ENCODE measurements at places on chromosomes 5 and 9.
A peak's percentile ranks its signal among the peaks of the same experiment; 100 is the strongest.

DNA sequence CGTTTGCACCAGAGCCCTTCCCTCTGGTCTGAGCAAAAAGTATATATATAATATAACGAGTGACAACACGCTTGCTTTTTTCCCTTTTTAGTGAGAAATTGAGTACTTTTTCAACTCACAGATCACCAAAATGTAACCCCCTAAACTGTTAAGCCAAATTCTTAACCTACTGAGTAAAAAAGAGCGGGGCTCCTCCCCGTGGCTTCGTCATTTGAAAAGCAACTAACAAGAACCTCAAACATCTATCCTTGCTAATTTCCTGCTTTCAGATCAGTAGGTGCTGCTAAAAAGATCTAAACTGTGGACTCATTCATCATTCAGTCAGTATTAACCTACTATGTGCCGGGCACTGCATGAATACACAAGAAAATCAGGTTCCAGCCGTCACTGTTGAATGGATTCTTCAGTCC lies 1.0 kb upstream of the PTBP3 start:
- no peak for DNase-seq

- no peak for DNase-seq
Measured at GRCh38 chr5:167375125-167375524, 916.3 kb upstream of the WWC1 start.

GRCh38 chr9:12760758-12761157 lies 14.1 kb upstream of the LURAP1L start:
- DNase-seq = no peak

DNA sequence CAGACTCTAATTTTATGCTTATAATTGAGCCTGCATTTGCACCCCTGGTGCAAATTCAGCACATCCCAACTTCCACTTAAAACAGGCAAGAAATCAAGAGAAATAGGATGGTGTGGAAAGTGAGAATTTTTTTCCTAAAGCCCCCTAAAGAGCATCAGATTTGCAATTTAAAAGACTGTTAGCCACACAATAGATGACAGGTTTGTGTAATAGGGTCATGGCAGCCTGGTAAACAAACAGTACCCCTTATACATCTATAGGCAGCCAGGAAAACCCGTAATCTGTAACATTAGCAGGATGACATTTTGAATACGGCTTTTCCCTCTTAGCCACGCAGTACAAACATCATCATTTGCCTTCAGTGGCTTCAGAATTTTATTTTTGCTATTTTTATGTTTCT lies 17.2 kb downstream of the EBF1 start:
- DNase-seq = no peak

DNA sequence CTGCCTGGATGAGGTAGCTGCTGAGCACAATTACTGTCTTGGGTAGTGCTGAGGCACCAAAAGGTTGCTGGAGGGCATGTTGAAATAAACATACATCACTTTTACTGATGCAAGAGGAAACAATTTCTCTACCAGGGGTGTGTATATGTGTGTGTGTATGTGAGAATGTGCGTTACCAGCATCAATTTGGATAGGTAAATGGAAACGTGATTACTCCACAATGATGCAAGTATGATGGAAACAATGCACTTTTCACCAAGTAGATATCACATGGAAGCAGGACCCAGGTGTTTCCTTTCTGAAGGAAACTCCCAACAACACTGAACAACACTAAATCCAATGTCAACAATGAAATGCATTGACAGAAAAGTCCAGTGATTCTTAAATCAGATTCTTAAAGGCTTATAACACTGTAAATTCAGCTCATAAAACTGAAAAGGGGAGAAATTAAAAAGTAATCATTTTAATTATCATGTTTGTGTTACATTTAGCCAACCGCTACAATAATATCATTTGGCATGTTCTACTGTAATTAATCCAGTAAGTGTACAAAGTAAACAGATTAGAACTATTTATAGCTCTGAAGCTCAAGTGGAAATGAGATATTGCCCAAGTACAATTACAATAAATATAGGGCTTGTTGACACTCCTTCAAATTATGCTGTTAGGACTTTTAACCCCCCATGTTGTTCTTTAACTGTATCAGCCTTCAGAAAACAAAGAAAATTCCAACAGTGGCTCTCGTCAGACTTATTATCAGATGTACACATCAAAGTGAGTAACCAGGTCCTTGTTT lies 25.3 kb downstream of the YIPF5 start:
- no peak for DNase-seq

DNA sequence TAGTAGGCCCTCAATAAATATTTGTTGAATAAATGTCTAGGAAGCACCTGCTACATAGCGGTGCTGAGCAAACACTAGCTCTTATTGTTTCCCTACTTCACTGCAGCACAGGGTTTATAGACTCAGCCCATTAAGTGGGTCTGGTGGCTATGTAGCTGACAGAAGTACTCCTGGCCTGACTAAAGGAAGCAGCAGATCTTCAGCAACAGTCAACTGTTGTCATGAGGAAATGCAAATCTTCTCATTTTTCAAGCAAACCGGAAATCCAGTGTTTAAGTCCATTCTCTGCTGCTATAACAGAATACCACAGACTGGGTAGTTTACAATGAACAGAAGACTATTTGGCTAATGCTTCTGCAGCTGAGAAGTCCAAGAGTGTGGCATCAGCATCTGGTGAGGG lies 2.8 kb upstream of the TEX10 start:
- no peak for DNase-seq

DNA sequence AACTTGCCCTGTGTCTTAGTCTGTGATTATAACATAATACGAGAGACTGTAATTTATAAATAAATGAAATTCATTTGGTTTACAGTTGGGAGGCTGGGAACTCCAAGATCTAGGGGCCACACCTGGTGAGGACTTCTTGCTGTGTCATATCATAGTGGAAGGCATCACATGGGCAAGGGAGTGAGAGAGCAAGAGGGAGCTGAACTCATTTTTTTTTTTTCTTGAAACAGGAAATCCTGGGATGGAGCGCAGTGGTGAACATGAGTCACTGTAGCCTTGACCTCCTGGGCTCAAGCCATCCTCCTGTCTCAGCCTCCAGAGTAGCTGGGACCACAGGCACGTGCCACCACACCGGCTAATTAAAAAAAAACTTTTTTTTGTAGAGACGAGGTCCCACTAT lies 7.2 kb downstream of the MLANA start:
- no peak for DNase-seq

GRCh38 chr5:32790411-32790951 lies 79.4 kb downstream of the NPR3 start:
- no peak for DNase-seq

- DNase-seq = no peak
Measured at GRCh38 chr9:72788966-72789735, 163.7 kb downstream of the ALDH1A1 start.

GRCh38 chr9:77463151-77463550 lies 185.0 kb downstream of the GNA14 start:
- no peak for DNase-seq

- DNase-seq = no peak
Measured at GRCh38 chr5:139473105-139473504, 2.3 kb downstream of the SMIM33 start.

DNA sequence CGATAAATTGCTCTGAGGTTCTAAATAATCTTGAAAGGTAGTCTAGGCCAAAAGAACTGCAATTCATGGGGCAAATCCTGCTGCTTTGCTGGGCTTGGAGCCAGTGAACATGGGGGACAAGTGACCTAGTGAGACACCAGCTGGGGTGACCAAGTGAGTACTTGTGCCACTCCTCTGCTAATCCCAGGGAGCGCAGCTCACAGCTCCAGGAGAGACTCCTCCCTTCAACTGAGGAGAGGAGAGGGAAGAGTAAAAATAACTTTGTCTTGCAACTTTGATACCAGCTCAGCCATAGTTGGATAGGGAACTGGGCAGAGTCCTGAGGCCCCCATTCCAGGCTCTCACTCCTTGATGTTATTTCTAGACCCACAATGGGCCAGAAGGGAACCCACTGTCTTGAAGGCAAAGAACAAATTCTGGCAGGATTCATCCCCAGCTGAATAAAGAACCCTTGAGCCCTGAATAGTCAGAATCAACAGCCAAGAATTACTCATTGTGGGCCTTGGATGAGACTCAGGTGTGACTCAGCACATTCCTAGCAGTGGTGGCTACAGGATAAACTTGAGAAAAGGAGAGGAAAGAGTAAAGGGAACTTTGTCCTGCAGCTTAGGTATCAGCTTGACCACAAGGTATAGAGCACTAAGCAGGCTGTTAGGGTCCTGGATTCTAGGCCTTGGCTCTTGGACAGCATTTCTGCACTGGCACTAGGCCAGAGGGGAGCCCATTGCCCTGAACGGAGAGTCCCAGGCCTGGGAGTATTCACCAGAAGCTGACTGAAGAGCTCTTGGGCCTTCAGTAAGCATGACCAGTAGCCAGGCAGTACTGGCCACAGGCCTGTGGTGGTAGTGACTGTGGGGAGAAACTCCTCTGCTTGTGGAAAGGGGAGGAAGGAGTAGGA lies 288.3 kb upstream of the CDH18 start:
- peak; percentile 66 for DNase-seq

DNA sequence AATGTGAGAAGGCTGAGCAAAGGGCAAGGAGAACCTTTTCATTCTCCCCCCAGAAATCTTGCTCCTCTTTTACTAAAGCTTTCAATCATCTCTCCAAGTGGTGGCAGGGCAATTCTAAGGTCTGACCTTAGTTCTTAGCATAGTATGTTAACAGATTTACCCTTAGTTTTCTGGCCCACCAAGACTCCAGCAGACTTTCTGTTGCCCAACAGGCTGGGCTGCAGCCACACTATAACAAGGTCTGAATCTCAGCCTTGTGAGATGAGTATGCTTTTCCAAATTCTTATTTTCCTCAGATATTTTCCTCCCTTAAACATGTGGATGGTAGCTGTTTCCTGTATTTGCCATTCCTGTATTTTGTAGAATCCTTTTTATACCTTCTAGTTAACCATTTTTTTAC lies 69.5 kb downstream of the NIPBL start:
- no peak for DNase-seq

DNA sequence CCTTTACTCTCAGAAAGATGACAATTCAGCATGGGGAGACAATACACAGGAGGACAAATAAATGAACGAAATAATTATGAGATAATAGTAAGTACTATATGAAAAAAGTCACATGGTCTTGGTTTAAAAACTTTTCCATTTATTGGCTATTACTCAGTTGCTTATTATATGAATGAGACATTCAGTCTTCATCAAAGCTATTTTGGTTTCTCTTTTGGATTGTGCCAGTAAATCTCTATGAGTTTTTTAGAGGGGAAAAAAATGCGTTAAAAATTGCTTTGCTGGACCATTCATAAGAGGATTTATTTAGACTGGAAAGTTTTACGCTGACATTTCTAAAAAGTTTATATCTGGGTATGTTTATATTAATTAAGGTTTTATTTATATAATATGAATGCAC lies 137.7 kb downstream of the AOPEP start:
- no peak for DNase-seq

DNA sequence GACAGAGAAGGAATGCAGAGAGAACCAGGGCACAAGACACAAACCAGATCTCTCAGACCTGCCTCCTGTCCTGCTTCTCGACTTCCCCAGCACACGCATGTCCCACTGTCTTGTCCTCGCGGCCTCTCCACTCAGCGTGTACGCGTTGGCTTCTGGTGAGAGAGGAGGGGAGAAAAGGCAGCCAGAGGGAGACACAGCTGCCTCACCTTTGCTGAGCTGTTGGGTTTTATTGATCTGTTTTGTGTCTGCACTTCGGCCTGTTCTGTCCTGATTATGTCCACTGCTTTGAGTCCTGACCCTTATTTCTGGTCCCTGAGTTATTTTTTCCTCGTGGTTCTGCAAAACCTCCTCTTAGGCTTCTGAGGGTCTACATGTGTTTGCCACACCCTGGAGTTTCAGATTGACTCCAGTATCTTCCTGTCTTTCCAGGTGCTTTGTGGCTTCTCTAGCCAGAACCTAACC lies 87.5 kb upstream of the AGXT2 start:
- DNase-seq = no peak

DNA sequence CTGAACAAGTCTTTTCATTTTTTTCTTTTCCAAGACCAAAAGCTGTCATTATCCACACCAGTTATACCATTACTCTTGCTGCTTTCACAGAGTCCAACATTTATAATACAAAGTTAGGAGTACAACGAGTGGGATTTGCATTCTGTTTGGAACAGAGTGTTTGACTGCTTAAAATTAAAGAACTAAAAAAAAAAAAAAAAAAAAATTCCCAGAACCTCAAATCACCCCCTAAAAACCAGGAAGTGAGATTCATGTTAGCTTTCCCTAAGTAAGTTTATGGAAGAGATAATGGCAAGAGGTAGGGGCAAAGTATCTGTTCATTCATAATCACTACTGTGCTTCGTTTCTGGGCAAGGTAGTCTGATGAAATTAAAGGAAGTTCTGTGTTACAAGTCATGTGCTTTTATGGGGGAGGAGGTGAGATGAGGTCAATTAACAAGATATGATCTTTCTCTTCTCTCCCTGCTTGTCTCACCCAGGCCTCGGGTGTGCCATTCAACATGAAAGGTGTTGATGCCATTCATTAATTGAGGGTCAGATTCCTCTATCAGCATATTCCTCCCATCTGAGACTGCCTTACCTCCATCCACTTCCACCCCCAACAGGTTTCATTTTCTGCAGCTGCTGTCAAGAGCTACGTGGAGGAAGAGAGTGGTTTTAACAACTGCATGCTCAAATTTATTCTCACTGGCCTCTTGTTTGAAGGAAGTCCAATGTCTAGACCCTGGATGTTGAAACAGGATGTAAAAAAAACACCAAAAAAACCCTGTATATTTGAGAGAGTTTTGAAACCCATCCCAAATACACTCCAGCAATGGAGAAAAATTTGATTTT lies 58.1 kb downstream of the MARCHF3 start:
- no peak for DNase-seq

DNA sequence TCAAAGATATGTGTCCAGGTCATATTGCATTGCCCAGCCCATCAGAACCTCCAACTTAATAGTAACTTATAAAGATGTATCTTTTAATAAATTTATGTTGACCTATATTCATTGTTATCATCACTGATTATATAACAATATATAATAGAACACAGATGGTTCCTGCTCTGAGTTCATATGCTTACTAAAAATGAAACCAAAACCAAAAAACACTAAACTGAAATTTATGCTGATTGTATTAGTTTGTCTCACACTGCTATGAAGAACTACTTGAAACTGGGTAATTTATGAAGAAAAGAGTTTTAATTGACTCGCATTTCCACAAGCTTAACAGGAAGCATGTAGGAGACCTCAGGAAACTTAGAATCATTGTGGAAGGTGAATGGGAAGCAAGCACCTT lies 462.5 kb upstream of the TYRP1 start:
- DNase-seq = no peak

GRCh38 chr9:132042324-132042723 lies 37.3 kb downstream of the MED27 start:
- DNase-seq = peak; percentile 86

DNA sequence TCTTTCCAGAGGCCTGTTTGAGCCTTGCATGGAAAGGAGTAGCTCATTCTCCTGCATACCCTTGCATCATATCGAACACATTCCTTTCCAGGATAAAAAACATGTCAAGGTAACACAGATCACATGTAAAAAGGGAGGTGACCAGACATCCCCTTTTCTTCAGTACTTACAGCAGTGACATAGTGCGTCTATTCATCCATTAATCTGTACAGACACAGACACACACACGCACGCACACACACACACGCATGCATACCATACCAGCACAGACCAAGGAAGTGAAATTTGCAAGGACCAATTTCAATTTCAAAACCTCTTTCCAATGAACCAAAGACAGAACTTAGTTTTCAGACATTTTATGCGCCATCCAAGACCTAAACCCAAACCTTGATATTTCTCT lies 256.0 kb downstream of the PAPPA start:
- no peak for DNase-seq

Measured in kidney epithelial cell (primary cell).